ENCODE measurements at places on chromosomes 5 and 9.

DNA sequence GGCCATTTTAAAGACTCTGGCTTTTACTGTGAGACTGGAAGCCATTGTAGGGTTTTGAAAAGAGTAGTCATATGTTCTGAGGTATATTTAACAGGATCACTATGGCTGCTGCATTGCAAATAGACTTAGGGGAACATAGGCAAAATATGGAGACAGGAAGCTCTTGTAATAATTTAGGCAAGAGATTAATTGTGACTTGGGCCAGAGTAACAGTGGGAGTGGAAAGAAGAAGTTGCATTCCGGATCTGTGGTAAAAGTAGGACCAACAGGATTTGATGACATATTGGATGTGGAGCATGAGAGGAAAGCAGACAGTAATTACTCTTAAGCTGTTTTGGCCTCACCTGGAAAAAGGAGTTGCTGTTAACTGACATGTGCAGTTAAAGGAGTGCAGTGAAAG, 85.6 kb downstream of the SMIM15 start:
- DNase-seq: no peak

DNA sequence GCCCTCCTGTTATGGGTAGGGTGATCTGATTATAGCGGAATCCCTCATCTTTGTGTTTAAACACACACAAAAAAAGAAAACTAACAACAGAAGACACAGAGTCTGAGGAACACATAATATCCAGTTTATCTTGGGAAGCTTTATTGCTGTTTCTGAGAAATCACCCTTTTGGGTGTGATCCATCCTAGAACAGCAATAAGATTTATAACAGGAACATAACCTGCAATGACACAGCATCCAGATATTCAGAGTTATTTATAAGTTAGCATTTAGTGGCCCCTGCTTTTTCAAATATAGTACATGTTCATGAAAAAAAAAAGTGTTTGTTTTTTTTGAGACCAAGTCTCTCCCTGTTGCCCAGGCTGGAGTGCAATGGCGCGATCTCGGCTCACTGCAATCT, 79.9 kb downstream of the RFK start:
- DNase-seq: no peak

- DNase-seq: no peak
These were observed 36.7 kb downstream of the RGMB start for GRCh38 chr5:98810206-98810605.

- DNase-seq: no peak
These were observed 532.7 kb upstream of the GRAMD2B start for GRCh38 chr5:125890511-125890931.

GRCh38 chr5:9928326-9928725, 298.2 kb upstream of the TAS2R1 start:
- DNase-seq: no peak

DNA sequence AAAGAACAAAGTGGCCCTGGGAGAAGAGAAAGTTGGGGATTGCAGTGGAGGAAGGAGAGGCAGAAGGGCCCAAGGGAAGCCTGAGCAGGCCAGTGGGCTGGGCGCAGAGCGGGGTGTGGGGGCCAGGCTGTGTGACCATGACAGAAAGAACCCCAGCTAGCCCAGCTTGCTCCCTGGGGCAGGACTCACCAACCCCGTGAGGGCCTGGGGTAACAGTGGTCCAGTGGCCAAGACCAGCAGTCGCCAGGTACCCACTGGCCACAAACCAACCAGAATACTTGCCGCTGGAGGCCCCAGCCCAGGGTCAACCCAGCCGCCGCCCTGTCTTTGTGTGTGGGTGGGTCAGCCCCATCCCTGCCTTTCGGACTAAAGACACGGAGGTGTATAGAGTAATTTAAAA, 146.5 kb downstream of the CACNA1B start:
- no peak for DNase-seq

GRCh38 chr9:130345897-130346385, 80.4 kb downstream of the HMCN2 start:
- DNase-seq: no peak

GRCh38 chr9:98502976-98503325, 205.8 kb downstream of the GABBR2 start:
- DNase-seq: no peak

DNA sequence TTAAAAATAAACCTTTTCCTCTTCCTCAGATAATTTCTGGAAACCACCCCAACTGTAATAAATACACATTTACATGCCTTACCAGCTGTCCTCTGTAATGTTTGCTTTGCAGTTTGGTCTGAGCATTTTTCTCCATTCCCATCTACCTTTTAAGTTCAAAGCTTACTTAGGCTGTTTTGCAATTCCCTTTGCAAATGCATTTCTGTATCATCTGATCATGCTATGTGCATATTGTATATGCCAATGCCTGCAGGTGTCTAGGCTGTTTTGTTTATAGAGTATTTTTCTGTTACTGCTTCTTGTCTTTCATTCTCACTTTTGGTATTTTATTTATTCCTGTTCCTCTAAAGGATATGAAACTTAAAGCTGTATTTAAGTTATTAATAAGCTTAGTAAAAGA, 86.3 kb downstream of the SLC44A1 start:
- no peak for DNase-seq

- no peak for DNase-seq
These were observed 24.3 kb downstream of the KIF2A start for GRCh38 chr5:62330302-62330701.

DNA sequence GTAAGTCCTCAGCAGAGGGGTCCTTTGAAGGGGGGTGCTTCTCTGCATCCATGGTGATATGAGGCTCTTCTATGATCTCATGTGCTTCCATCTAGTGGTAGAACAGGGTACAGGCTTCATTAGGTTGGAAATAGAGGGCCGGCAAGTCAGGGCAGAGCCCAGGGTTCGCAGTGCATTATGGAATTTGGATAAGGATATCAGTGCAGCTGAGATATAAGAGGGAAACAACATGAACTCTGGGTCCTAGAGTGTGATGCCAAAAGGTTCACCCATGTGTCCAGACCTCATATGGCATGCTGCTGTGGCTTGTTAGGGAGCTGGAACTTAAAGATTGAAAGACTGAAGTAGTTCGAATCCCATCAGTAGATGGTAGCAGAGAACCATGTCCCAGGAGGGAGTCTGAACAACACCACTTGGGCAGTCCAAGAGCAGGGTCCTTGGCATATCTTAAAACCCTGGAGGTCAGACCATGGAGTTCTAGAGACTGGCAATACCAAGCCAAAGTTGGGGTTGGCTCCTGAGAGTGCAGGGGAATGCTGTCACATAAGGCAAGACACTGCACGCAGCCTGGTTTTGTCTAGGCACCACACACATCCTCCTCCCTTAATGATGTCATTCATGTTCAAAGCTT, 2.3 kb downstream of the FAM221B start:
- DNase-seq: peak; percentile 70

DNA sequence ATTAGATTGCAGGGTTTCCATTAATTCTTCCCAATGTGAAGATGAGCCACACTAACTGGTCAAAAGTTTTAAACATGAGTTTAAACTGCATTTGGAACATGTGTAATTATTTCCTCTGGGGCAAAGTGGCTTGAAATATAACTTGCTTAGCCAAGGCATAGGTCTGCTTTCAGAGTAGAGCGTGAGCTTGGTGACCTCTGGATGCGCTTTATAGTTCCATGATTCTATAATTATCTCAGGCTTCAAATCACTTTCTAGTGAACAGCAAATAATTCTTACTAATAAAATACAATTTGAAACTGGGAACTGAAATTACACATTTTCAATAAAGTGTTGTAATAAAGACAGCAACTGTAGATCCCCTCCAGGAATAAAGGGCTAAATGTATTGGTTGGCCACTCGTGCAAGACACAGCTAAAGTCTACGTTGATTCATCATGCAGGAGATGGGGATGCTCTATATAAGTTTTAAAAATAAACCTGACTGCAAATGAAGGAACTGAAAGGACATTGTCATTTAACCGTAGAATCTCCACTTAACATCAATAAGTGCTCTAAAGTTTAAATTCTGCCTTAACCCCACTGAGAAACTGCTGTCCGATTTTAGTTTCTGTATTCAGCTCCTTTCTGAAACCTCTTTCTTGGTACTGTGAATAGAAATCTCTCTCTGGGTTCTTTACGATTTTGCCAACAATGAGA, 460.0 kb downstream of the PSAT1 start:
- no peak for DNase-seq

DNA sequence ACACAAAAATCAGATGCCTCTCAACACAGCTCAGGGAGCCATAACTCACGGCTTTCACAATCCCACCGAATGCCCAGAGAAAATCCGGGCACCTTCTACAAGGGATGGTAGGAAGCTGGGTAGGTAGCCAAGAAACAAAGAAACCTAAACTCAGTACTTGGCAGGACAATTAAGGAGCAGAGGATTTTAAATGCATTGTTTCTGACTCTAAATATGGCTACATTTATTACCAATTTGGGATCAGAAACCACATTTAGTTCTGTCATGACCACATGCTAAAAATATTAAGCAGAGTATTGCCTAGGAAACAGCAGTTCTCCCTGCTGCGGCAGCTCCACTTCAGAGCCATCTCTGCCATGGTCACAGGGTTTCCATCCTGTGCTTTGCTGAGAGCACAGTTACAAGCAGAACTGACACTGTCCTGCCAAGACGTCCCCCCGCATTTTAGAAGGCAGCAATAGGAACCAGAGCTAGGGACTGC, 57.5 kb downstream of the SIL1 start:
- no peak for DNase-seq

GRCh38 chr9:78860801-78861475, 564.0 kb downstream of the PSAT1 start:
- no peak for DNase-seq

DNA sequence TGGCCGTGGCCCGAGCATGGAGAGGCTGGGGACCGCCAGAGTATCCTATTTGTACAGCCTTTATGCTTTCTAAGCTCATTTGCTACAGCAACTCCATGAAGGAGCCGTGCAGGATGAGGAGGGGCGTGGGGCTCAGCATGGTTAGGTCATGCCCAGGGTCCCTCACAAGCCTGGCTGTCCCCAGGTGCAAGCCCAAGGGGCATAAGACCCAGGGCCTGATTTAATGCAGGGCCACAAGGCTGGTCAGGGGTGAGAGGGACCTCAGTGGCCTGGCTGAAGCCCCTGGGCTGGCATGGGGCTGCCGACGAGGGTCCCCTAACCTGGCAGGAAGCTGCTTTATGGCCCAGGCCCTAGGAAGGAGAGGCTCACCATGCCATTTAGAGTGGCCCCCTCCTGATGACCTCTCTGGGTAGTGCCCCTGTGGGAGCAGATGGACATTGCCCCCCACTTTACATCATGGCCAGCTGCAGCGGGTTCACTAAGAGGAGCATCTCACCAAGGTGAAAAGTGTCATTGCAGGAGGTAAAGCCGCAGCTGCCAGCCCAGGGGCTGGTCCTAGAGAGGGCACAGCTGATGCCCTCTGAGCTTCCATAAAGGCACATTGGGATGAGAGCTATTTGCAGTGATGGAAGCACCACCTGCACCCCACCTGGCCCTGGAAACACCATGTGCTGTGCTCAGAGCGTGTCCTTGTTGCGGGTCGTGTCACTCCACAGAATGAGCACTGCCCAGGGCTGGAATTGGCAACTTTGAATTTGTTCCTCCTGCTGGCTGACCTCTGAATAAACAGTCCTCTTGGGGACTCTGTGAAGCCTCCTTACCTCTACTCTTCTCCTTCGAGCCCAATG, 58.9 kb downstream of the ZNF618 start:
- DNase-seq: no peak

- no peak for DNase-seq
These were observed 92.9 kb downstream of the RXRA start for GRCh38 chr9:134419000-134419683.

- no peak for DNase-seq
These were observed 3.7 kb downstream of the MYO10 start for GRCh38 chr5:16932401-16932800.

- DNase-seq: no peak
These were observed 533.8 kb upstream of the CLINT1 start for GRCh38 chr5:158392753-158393152.

DNA sequence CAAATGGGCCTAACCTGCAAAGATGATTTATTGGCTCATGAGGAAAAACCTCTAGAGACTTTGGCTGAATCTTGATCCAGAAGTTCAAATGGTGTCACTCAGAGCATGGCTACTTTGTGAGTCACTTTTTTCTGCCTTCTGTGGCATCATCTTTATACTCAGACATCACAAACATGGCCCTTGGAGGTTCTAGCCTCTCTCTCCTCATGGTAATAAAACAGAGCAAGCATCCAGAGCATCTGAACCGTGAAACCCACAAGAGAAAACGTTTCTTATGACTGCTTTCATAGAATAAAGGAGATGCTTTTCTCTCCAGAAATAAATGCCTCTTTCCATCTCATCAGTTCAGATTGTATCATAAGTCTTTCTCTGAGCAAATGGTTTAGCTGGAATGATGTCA, 780.3 kb downstream of the KCTD16 start:
- DNase-seq: no peak

DNA sequence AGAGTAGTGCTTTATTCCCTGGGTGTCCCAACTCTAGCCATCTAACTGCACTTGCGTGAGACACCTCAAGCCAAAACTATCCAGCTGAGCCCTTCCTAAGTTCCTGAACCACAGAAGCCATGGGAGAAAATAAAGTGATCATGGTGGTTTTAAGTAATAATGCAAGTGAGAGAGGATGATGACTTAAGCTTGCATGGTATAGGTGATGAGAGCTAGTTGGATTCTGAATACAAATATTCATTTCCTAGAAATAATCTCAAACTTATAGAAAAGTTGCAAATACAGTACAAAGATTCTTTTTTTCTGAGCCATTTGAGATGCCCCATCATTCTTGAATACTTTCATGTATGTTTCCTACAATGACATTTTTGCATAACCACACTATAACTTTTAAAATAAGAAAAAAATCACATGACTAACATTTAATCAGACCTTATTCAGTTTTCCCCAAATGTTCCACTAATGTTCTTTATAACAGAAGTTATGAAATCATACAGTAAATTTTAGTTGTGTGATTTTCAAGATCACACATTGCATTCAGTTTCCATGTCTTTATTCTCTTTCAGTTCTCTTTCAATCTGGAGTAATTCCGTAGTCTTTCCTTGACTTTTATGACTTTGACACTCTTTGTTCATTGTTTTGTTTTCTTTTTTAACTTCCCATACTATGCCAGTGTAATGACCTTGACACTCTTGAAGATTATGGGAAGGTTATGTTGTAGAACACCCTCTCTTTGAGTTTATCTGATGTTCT, 5.5 kb upstream of the AK3 start:
- DNase-seq: no peak

- DNase-seq: no peak
These were observed 2.7 kb upstream of the BICD2 start for GRCh38 chr9:92767066-92768054.

- DNase-seq: no peak
These were observed 431.7 kb downstream of the HCN1 start for GRCh38 chr5:45264447-45264846.

- peak; percentile 51 for DNase-seq
These were observed 64.0 kb downstream of the RETREG1 start for GRCh38 chr5:16552666-16553343.
